Stimulated activated CD8-positive, alpha-beta memory T cell treated with anti-CD3 and anti-CD28 coated beads, Interleukin-4, amount 100 ng/mL, for 1 hour (primary cell): ENCODE measurements at places on chromosomes 2 and 18.

GRCh38 chr18:79806976-79807841 lies 9.5 kb downstream of the KCNG2 start:
- DNase-seq: no peak

DNA sequence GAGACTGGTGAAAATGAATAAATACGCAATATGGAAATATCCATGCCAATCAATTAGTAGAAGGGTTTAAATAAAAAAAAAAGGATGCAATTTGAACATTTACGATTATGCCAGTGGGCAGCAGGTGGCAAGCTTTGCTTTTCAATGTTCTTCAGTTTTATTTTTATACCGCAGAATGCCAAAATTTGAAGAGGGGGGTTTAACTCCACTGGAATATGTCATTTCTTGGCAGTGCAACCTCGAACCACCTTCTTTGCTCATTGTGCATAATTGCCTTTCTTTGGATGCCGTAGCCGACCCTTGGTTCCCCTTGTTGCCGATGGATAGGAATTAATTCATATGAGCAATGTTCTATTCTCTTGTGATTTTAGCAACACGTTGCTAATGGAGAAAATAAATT lies 88.0 kb downstream of the LTBP1 start:
- DNase-seq: no peak

DNA sequence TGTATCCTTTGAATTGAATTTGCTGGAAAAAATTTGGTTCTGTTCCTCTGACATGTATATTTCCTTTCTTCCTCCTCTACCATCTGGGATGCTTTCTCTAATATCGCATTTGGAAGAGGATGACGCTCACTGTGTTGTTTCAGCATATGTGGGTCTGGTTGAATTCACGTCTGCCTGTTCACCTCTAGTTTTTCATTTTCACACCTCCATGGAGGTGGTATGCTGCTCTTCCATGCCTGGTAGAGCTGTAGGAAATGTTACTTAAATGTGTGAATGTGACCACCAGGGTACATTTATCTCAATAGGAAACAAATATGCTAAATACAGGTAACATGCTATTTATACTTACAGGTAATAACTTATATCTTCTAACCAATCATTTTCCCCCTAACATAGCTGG lies 44.5 kb downstream of the TSHZ1 start:
- no peak for DNase-seq

- no peak for DNase-seq
Observed at GRCh38 chr2:138708682-138709241, 71.4 kb downstream of the NXPH2 start.

GRCh38 chr18:11517704-11518103 lies 91.7 kb upstream of the SLC35G4 start:
- no peak for DNase-seq

- DNase-seq: no peak
Observed at GRCh38 chr2:229511524-229511923, 202.8 kb downstream of the DNER start.

- DNase-seq: no peak
Observed at GRCh38 chr2:160224060-160224459, 24.0 kb upstream of the ITGB6 start.

DNA sequence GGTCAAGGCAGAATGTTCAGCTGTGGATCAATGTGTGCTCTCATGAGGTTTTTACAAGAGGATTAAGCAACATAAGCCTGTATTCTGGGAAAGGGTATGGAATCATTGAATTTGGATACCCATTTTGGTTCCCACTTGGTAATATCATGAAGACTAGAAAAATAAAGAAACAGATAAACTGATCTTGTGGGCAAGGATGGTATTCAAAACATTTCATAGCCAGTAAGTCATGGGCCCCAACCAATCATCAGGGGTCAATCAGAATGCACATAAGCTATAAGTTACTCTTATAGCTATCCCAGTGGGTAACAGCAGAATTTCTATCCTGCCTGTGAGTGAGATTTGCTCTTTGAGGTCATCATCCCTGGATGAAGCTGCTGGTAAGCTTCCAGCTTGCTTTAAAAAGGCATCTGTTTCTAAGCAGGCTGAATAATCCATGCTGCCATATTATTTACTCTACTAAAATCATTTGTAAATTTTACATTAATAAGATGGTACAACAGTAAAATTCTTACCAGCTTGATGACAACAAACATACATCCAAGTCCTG lies 291.2 kb downstream of the RAD51AP2 start:
- DNase-seq: no peak

- no peak for DNase-seq
Observed at GRCh38 chr18:73793386-73793785, 354.2 kb downstream of the FBXO15 start.

GRCh38 chr2:239856620-239857285 lies 168.4 kb downstream of the NDUFA10 start:
- no peak for DNase-seq

DNA sequence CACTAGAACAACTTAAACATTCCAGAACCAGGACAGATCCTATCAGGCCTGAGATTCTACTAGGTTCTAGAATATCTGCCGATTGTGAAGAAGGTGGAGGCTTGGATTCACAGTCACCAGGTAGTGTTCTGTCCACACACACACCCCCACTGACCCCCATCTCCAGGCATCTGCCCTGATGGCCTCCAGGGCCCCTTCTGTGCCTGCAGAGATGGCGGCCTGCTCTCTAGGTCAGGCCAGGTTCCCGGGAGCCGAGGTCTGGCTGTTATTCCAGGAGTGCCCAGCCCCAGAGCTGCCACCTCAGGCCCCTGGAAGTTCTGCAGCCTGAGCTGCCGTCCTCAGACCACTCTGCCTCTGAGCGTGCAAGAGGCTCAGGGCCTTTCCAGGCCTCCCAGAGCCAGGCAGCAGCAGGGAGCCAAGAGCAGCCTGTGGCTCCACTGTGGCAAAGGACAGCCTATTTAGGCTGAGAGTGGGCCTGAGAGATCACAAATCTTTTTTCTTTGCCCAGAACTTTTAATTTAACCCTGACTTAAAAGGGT lies 96.2 kb upstream of the ASAP2 start:
- no peak for DNase-seq

GRCh38 chr2:72979896-72980295 lies 62.6 kb downstream of the EMX1 start:
- DNase-seq: no peak

- DNase-seq: no peak
Observed at GRCh38 chr2:83650161-83650560, 808.9 kb downstream of the SUCLG1 start.

- DNase-seq: no peak
Observed at GRCh38 chr2:14543284-14543683, 89.2 kb upstream of the LRATD1 start.

DNA sequence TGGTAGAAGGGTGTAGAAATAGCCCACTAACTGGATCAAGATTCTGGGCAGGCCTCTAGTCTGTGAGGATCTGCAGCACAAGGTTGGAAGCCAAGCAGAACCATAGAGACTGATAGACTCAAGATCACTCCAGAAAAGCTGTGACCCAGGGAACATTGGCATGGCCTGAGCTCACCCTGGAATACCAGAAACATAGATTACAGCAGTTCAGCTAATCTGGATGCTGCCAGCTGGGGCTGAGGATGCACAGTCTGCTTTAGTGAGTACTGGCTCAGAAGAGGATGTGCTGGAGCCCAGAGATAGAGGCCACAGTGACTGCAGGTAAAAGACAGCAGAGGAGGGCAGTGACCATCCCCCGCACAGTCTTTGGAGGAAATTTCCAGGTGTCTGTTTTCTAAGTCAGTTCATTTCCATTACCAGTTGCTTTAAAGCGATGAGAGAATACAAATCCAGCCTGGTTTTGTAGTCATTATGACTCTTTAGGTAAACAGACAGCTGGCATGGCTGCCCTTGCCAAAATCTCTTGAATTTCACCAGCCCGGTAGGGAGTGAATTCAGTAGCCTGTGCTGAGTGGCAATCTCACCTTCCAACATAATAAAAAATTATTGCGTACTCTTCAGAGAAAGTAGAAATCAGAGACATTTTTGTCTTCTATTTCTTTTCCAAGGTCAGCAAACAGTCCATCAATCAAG lies 119.2 kb downstream of the ANTXR1 start:
- no peak for DNase-seq

DNA sequence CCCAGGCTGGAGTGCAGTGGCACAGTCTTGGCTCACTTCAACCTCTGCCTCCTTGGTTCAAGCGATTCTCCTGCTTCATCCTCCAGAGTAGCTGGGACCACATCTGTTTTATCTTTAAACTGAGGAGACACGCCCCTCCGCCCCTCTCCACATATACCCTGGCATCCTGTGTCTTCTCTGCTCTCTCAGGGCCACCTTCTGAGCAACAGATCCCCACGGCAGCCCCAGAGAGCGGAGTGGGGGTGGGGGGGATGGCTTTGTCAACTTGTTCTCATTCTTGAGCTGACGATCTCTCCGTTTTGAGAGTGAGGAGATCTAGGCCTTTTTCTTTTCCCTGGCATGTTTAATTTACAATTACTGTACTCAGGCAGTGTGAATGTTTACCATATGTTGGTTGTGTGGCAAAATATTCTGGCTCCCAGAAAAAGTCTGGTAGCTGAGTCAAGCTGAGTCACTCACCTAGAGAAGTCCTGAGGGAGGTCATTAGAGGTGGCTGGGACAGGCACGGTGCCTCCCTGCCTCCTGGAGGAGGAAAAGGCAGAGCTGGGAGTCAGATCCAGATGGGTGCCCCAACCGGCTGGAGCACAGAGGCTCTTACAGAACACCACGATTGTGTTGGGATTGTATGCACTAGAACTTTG lies 19.5 kb upstream of the ID2 start:
- no peak for DNase-seq

- no peak for DNase-seq
Observed at GRCh38 chr18:31255953-31256352, 62.0 kb upstream of the DSG1 start.

GRCh38 chr2:95074663-95075439 lies 46.8 kb downstream of the MRPS5 start:
- DNase-seq: no peak

DNA sequence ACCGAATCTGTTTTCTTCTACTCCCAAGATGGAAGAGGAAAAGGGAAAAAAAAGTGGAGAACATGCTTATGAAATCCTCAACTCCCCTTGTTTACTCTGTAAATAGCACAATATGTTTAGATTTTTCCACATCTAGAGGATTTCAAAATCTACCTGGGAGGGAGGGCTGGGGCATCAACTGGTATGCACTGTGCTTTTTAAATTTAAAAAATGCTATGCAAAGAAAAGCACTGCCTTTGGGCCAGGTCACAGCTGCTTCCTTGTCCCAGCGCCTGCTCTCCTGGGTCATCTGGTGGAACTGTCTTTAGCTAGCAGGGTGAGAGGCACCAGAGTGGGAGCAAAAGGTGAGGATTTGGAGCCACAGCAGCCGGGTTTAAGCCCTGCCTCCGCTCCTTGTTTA lies 88.2 kb upstream of the BOD1L2 start:
- DNase-seq: no peak

DNA sequence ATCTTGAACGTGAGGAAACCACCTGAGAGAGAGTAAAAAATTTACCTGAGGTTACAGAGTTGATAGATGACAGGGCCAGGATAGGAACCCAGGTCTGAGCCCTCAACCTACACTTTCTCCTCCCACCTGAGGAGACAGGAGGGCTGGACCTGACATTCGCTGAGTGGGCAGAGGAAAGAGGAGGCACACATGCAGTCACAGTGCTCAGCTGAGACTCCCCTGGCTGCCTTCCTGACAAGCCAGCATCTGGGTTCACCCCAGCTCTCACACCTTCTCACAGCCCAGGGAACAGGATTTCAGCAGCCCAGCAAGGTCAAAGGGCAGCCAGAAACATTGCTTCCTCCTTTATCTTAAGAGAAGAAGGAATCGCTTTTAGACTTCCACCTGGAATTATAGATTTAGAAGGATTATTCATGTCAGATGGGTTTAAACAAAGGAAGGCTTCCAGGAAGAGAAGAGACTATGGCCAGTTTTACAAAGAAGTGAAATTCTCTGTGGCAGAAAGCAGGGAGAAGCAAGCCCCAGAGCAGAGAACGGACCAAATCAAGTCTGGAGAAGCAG lies 18.1 kb upstream of the PKDCC start:
- DNase-seq: no peak

DNA sequence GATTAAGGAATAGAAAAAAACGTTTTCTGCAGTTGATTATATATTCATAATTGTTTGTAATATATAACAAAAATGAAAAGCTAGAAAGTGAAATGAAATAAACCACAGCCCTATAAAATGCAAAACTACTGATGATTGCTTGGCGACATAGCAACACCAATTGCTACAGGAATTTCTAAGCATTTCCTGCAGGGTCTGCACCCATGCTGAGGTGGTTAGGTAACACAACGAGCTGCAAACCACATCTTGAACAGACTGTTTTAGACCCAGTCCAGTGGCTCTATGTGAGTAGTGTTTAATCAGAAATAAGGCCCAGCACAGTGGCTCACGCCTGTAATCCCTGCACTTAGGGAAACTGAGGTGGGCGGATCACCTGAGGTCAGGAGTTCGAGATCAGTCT lies 17.2 kb upstream of the UGT1A9 start:
- no peak for DNase-seq

- DNase-seq: no peak
Observed at GRCh38 chr2:47896450-47896968, 9.8 kb downstream of the FBXO11 start.

DNA sequence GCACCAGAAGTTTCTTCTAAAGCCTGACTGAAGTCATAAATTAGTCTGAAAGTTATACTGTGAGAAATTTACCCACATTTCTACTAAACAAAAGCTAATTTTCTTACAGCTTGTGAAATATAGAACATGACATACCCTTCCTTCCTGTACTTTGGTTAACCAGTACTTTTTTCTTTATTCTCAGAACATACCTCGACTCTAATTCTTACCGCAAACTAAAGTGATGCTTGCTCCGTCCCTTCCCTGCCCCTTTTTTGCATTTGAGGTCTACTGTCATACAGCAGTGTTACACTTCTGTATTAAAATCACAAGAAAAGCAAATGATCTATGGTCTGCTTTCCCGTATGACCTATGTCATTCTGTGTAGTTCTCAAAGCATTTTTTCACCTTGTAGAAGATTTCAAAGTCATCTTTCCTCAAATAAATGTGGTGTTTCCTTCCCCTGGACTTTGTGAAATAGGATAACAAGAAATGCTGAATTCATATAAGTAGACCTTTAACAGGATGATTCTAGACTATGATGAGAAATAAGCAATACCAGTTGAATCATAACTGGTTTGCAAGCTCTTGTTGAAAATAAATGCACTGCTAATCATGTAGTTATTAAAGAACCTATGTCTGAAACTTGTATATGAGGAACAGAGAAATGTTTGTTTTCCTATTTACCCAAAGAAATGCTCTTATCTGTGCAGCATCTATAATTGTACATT lies 30.4 kb downstream of the CYTIP start:
- no peak for DNase-seq

DNA sequence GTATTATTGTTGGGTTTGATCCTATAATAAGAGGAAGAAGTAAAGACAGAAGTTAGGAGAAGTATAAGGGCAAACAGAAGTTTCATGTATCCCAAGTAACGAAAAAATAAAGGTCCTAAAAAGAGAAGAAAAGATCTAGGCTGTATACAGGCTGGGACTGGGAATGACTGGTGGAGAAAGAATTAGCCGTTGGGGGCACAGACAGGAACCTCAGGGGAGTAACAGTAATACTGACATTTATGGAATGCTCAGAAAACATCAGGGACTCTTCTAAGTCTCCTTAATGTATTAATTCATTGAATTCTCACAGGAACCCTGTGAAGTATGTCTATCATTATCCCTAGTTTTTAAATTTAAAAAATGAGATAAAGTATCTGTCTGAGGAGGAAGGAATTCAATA lies 67.6 kb downstream of the PTPN2 start:
- no peak for DNase-seq
